ENCODE measurements at places on chromosomes 13 and 19.

GRCh38 chr13:59690857-59691500, 472.7 kb downstream of the DIAPH3 start:
- DNase-seq = no peak

DNA sequence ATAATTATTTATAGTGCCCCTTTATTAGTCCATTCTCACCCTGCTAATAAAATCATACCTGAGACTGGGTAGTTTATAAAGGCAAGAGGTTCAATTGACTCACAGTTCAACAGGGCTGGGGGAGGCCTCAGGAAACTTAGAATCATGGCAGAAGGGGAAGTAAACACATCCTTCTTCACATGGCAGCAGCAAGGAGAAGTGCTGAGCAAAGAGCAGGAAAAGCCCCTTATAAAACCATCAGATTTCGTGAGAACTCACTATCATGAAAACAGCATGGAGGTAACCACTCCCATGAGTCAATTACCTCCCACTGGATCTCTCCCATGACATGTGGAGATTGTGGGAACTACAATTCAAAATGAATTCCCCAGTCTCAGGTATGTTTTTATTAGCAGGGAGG, 89.9 kb upstream of the STARD13 start:
- DNase-seq = no peak

GRCh38 chr13:24066405-24067295, 93.9 kb upstream of the SPATA13 start:
- DNase-seq = no peak

GRCh38 chr13:76971851-76972829, 19.7 kb upstream of the CLN5 start:
- no peak for DNase-seq

- no peak for DNase-seq
These were observed 66.0 kb downstream of the PCCA start for GRCh38 chr13:100154842-100155416.

DNA sequence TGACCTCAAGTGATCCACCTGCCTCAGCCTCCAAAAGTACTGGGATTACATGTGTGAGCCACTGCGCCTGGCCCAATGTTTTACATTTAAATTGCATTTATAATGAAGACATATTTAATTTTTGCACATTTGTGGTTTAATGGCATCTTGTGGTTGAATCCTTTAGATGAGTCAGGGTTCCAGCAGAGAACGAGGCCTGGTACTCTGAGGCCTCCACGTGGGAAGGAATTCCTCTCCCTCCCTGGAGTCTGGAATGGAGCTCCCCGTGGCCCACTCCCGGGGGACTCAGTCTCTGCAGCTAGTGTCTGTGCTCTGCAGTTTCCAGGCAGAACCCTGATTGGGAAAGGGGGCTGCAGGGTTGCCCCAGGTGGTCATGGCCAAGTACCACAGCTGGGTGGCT, 24.2 kb downstream of the ZFR2 start:
- no peak for DNase-seq

DNA sequence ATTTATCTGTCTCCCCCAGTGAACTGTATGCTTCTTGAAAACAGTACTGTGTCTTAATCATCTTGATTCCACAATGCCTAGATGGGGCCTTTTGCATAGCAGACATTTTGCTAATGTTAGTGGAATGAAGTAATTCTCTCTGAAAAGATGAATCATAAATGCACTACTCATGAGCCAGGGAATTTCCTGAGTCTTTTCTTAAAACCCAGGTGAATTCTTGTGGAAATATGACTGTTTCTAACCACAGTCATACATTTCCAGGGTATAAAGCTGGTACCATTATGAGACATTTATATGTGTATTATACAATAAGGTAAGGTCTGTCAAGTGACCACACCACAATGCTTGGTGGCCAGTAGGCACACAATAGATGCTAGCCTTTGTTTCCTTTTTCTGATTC, 5.5 kb upstream of the KCTD4 start:
- no peak for DNase-seq

DNA sequence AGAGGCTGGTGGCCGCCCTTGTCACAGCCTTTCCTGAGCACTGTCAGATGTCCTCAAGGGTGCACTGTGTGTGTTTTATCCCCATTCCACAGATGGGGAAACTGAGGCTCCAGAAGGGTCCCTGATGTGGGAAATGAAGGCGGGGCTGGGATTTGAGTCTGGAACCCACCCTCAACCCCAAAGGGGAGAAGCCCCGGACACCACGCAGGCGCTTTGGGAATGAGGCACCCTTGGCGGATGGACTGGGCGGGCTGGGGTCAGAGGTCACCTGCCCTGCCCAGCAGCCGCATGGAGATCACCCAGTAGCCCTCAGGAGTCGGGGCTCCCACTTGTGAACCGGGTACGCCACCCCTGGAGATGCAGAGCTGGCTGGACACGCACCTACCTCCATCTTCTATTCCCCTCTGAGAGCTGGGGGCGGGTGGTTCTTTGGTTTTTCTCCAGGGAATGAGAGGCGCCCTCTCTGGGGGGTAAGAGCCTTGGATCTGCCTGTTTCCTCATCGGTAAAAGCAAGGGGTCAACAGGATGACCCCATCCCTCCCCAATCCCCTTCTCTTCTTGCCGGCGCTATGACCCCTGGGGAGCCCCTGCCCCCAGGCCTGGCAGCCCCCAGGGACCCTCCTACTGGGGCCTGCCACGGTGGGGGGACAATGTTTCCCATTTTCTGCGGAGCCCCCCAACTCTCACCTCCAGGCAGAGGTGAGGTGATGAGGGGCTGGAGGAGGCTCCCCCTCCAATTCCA, 8.3 kb upstream of the ONECUT3 start:
- DNase-seq = no peak

DNA sequence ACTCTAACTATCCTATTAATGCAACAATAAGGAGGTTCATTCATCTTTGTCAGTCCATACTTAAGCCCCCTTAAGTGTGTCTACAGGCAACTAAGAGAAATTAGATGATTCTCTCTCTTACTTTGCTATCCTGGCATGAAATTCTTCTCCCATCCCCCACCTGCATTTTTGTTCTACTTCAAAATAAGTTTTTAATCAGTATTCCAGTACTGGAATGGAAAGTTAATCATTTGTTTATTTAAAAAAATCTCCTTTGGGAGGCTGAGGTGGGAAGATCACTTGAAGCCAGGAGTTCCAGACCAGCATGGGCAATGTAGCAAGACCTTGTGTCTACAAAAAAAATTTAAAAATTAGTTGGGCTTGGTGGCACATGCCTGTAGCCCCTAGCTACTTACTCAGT, 222.1 kb downstream of the MZT1 start:
- no peak for DNase-seq

DNA sequence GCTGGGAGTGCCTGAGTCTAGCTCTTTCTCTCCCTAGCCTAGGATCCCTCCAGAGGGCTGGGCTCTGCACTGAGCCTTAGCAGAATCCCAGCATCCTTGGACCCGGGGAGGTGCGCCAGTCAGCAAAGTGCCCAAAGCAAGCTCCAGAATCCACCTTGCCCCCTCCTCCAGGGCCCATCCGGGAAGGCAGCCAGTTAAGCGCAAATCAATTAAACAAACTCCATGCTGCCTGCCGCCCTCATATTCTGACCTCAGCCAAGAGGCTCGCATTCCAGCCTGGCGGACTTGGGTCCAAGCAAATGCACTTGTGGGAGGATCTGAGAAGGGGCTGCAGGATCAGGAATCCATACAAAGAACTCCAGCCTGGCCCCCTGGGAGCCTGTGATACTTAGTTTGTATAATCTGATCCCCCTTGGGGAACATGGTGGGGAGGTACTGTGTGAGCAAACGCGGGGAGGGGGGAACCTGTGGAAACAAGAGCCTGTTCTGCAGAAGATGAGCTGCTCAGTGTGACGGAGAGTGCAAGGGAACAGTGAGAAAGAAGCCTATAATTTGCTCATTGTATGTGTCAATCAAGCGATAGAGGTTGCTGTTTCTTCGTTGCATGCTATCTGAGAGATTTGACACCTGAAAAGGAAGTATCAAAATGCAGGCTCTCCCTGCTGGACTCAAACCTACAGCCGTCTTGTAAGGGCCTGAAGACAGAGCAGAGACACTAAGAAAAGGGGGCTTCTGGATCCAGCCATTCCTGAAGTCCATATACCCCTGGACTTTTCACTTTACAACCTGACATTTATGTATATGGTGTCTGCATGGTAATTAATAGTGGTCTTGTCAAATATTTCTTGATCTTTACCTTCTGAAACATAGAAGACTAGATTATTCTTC, 29.4 kb downstream of the ZNRF4 start:
- DNase-seq = no peak
